HS-5 (cell line): ENCODE measurements at places on chromosomes 1 and 21.

DNA sequence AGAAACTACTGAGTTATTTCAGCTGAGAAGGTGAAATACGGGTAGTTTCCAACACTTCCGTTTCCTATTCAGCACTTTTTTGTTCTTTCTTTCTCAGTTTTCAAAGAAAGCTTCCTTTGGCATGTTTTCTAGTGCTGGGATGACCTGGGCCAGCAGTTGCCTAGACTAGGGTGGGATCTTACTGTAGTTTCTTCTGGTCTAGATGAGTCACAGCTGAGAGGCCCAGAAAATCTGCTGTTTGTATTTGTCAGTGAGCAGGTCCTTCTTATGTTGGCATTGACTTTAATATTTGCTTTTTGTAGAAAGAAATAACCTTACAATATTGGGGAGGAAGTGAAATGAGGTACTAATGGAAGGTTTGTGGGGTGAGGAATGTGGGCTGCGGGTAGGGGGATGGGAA, 22.2 kb downstream of the C1orf21 start:
- DNase-seq, result no peak

- DNase-seq, result no peak
These were observed 235.3 kb downstream of the FAF1 start for GRCh38 chr1:50724626-50725286.

GRCh38 chr1:70812442-70813109, 235.0 kb downstream of the PTGER3 start:
- DNase-seq, result no peak

DNA sequence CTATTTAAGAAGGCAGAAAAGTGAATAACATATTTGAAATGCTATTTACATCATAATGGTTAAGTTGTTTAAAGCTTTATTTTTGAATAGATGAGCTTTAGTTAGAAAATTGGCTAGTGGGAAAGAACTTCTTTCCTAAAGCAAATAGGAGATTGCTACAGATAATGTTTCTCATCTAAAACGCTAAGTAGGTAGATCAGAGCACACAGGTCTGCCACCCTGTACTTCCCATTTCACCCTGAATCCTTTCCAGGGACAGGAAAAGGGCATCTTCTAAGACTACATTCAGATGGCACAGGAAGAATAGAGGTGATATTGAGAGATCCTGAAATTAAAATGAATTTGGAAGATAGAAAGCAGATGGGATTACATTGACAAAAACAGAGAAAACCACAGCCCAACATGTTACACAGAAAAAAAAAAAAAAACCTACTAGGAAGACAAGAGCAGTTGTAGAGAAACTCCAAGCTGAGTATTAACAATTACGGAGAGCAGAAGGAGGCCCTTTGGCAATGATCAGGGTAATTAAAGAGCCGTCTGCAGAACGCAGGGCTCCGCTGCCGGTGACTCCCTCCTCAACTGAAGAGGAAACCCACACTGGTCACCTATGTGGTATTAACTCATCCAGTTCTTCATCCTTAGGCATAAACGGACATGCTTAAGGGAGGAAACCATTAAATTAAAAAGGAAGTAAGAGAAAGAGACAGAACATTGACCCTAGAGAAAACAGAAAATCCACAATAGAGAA, 53.6 kb upstream of the MAP10 start:
- DNase-seq, result no peak

GRCh38 chr1:36609241-36610027, 126.7 kb upstream of the CSF3R start:
- DNase-seq, result peak; percentile 10

- peak; percentile 18 for DNase-seq
These were observed 90.9 kb downstream of the SLC30A10 start for GRCh38 chr1:219837274-219837993.

DNA sequence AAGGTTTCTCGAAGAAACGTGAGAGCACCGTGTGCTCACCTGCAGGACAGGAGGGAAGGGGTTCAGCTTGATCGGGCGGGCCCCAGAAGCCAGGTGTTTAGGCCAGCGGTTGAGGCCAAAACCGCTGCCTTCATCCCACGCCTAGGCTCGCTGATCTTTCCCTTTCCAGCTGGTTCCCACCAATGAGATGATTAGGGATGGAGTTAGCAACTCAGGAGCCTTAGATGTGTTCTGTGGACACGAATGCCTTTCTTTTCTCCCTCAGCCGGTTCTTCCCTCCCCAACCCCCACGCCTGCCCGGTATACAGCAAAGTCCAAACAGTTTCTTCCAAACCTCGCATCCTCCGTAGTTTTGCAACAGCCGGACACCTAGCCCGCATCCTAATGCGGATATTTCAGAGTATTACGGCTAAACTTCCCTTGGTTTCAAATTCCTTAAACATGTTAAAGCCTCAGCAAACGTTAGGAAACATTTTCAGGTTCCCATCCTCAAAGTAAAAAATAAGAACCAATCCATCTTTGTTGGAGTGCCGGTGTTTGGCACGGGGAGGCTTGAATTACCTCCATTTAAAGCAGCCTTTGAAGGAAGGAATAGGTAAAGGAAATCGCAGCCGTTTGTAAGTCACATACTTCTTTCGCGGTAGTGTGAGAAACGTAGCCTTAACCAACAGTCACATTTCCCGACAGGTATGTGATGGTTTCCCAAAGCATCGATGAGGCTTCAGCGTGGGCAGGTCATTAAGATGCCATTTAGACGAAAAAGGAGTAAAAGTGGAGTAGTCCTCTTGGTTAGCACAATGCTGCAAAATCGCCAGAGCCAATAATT, 1.1 kb downstream of the LRRC8C start:
- peak; percentile 24 for DNase-seq

GRCh38 chr1:22709891-22710700, 543 bp upstream of the EPHB2 start:
- DNase-seq, result no peak
